AG04449 (cell line): ENCODE measurements at places on chromosomes 12 and 14.

DNA sequence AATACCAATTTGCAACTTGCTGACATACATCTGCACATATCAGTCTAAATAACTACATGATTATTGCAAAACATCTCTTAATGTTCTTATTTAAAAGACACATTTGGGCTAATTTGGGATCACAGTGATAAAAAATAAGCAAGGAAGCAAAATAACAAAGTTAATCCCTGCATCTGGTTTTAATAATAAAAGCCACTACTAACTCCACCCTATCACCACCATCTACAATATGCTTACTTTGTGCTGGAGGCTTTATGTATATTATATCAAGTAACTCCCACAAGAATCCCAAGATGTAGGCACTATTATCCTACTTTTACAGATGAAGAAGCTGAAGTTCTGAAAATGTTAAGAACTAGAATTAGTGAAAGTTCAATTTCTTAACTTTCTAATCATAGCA is 45.7 kb downstream of the TAOK3 start:
- no peak for DNase-seq

DNA sequence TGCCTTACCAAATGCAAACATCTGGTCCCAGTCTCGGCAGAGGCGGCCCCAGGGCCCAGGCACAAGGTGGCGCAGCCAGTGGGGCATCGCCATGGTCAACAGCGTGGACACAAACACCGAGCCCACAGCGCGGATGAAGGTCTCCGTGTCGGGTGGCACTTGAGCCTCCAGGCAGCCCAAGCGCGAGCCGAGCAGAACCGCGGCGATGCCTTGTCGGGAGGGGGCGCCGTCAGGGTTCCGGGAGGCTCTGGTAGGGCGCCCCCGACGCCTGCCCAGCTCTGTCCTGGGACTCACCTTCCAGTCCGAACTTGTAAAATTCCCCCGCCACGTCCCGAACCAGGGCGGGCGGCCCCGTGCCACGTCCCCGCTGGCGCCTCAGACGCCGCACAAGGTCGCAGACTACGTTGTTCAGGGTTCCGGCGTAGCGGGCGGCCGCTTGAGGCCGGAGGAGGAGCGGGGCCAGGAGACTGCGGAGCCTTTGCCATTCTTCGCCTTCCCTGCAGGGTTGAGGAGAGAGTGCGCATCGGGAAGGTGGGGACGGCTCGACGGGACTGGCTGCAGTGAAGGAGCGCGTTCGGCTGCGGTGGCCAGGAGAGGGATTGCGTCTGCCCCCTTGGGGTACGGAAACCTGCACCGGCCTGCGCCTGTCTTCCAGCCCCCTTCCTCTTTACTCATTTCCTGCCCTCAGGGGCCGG is 1.7 kb downstream of the CYP27B1 start:
- no peak for DNase-seq

GRCh38 chr14:93902619-93903307 is 24.4 kb upstream of the FAM181A start:
- DNase-seq, result no peak

DNA sequence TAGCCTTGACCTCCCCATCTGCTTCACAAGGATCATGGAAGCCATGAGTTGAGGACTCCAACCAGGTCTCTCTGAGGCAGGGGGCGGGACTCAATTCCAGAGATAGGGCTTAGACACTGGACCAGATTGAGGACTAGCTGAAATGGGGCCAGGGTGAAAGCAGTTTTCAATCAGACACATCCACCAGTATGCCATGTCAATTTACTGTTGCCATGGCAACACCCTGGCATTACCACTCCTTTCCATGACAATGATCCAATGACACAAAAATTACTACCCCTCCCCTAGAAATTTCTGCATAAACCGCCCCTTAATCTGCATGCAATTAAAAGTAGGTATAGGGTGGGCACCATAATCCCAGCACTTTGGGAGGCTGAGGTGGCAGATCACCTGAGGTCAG is 18.6 kb upstream of the DCAF5 start:
- DNase-seq, result no peak

DNA sequence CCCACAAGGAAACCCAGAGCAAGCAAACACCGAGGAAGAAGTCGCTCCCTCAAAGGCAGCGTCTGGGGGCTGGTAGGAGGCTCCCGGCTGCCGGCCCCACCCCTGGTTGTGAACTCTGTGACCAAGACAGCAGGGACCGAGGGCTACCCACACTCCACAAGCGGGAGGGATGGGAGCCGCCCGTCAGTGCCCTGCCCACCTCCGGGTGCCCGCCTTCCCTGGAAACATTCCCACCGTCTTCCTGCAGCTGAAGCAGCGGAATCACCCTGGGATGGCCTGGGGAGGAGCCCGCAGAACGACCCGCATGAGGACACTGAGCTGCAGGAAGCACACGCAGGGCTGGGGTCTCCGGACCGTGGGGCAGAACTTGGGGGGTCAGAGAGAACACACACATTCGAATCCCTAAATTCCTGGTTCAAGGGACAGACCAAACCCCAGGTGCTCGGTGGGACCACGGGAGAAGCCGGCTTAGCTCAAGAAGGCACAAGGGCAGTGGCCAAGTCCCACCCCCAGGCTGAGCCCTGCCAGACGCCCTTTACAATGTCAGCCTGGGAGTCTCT is 33.5 kb upstream of the C14orf180 start:
- DNase-seq, result no peak

DNA sequence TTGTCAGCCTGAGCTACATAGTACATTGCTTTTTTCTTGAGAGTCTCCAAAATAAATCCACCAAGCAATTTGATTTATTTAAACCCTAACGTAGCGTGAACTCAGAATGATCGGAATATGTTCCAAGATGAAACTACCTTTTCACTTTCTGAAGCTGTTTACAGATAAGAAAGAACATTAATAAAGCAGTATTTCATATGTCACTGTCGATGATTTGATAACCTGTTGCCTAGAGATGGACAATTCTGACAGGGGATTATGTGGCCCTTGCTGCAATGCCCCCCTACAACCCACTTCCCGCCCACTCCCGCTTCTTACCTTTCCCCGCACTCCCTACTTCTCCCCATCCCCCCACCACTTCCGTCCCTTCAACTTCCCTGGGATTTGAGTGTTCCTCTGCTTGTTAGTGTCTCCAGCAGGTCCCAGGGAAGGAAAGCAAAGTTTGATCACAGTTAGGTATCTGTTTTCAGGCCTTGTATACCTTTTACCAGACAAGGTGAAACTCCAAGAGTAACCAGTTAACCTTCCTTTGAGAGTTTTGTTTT is 229.2 kb upstream of the HMGA2 start:
- no peak for DNase-seq

GRCh38 chr14:99554184-99554583 is 49.8 kb downstream of the CCDC85C start:
- no peak for DNase-seq

- DNase-seq, result no peak
Measured at GRCh38 chr14:60656686-60657455, 7.6 kb upstream of the SIX1 start.

- DNase-seq, result no peak
Measured at GRCh38 chr14:68807148-68807600, 14.3 kb upstream of the ZFP36L1 start.

- no peak for DNase-seq
Measured at GRCh38 chr14:101185073-101185835, 281.7 kb upstream of the RTL1 start.

DNA sequence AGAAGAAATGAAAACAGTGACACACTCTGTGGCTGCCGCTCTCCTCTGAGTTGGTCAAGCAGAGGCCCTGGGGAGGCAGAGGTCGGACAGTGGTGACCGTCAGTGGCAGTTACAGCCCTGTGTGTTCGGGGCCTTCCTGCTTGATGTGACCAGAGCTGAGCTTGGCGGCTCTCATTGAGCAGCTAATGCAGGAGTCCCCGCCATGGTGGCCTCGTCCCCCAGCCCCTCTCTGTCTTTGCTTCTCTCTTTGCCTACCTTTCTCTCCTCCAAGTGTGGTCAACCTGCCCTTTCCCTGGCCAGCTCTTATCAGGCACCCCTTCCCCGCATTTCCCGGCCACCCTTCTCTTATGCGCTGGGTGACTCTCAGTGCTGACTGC is 362.8 kb downstream of the CACNA1C start:
- DNase-seq, result no peak

DNA sequence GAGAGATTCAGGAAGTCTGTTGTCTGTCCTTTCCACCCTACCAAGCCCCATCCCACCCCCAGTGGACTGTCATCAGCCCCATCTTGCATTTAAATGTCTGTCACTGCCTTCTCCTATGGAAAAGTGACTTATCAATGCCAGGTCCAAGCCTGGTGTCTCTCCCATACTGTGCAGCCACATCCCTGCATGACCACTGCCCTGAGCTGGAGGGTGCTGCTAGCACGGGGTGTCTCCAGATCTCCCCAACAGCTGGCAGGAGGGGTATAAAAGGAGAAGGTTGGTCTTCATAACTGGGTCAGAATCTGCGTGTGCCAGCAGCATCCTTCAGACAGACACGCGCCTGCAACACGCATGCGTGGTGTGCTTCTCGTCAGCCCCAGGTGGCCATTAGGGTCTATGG is 154.4 kb upstream of the HIF1A start:
- DNase-seq, result no peak

DNA sequence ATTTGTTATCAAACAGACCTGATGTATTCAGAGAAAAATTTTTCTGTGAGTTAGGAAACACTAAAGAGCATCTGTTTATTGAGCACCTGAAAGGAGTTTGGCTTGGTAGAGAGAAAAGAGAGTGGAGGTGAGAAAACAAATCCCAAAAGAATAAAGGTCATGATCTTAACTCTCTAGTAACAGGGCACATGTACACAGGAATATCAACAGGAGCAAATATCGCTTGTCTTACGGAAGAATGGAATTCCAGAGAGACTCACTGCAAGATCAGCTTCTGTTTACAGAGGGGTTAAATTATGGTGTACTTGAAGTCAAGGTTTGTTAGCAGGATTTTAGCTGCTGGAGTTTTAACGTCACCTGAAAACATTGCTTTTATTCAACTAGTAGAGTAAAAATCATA is 78.8 kb downstream of the SPPL3 start:
- no peak for DNase-seq

GRCh38 chr14:91692075-91692474 is 39.8 kb downstream of the CATSPERB start:
- no peak for DNase-seq

- no peak for DNase-seq
Measured at GRCh38 chr12:75592638-75593335, 81.4 kb upstream of the KRR1 start.

- DNase-seq, result no peak
Measured at GRCh38 chr12:16086942-16087341, 175.8 kb downstream of the DERA start.

DNA sequence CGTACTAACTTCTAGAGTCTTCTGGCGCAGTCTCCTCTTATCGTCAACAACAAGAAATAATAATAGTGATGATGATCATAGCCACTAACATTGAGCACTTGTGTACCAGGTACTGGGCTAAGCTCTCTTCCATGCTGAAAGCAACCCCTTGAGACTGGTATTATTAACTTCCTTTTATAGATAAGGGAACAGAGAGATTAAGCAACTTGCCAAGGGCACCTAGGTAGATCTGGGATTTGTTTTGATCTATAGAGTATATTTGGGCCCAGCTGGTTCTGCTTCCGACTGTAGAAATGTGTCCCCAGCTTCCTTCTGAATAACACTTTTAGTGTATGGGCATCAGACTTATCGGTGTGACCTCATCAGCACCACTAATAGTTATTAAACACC is 1.1 kb upstream of the ZNF219 start:
- DNase-seq, result no peak

- no peak for DNase-seq
Measured at GRCh38 chr14:20278414-20278813, 27.3 kb downstream of the TTC5 start.

- DNase-seq, result no peak
Measured at GRCh38 chr14:96581902-96582301, 79.7 kb downstream of the PAPOLA start.

DNA sequence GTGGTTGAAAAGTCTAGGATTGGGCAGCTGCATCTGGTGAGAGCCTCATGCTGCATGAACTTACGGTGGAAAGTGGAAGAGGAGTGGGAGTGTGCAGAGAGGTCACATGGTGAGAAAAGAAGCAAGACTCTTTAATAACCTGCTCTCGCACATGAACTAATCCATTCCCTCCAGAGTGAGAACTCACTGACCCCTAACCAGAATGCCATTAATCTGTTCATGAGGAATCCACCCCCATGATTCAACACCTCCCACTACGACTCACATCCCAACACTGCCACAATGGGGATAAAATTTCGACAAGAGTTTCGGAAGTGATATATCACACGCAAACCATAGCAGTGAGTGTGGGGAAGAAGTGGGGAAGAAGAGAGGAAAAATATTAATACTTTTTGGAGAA is 377.4 kb downstream of the NAV3 start:
- DNase-seq, result no peak

DNA sequence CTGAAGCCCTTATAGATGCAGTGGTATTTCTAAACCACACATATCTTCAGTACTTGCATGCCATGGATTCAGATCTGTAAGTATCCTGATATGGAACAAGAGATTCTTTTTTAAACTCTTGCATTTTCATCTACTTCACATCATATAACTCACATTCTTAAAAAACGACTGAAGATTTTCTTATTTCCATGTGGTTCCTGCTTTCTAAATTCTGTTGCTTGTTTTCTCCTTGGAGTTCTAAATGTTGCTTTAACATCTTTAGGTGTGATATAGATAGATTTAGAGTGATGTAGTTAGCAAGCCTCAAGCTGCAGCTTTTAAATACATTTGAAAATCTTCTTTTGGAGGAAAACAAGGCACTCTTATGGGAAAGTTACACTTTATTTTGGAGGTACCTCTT is 455.4 kb downstream of the FOXG1 start:
- DNase-seq, result no peak

GRCh38 chr12:109552971-109553370 is 20.3 kb downstream of the MMAB start:
- DNase-seq, result no peak

DNA sequence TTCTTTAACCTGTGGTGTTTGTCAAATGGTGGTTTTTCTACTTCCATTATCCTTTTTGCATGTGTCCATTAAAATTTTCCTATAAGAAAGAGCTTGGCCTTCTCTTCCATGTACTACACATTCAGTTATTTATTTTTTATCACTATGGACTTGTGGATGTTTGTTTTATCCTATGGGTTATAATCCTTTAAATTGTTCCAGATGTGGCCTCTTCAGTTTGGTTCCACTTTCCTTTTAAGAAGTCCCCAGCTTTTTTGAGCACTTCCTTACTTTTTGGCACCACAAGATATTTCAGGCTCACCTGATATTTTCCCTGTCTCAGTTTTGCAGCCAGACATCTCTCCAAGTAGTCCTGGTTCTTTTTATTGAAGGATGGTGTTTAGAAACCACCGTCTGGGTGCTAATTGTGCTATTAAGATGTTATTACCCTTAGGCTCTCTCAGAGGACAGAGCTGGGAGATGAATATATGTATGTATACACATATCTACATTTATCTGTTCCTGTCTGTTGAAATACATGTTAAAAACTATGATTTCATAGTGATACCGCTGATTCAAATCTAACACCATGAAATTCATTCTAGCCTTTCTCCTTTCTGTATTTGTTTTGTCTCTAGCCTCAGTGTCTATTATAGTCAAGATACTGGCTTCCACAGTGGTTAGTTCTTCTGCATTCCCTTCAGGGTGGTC is 408.5 kb upstream of the RGS6 start:
- DNase-seq, result no peak
